ENCODE measurements at places on chromosomes 16 and 17. TPM values are rescaled to one million over a fixed set of nuclear protein-coding genes. Genes with fewer than 3 reads are reported as not detected.

ODF4 gene
- not detected for total RNA-seq

PIGQ gene
- total RNA-seq, result 88.0 TPM

AOC3 gene
- 0.38 TPM for total RNA-seq

PPL gene
- 2.0 TPM for total RNA-seq

APOBR gene
- total RNA-seq, result not detected

DYNLRB2 gene
- 1.3 TPM for total RNA-seq

TAT gene
- not detected for total RNA-seq

TBC1D26 gene
- total RNA-seq, result under 0.01 TPM

CD300E gene
- not detected for total RNA-seq

ABCA8 gene
- 0.38 TPM for total RNA-seq

IRF8 gene
- 0.49 TPM for total RNA-seq

RCVRN gene
- not detected for total RNA-seq

PROCA1 gene
- 1.6 TPM for total RNA-seq

KRTAP2-4 gene
- total RNA-seq, result not detected

CA7 gene
- total RNA-seq, result not detected

C16orf92 gene
- not detected for total RNA-seq

KCNH6 gene
- total RNA-seq, result not detected

HOXB2 gene
- 51.0 TPM for total RNA-seq

ITGAL gene
- total RNA-seq, result not detected

KREMEN2 gene
- 0.81 TPM for total RNA-seq

TMEM220 gene
- total RNA-seq, result 3.1 TPM

CCL4 gene
- not detected for total RNA-seq

SLFN12 gene
- 6.7 TPM for total RNA-seq

TEX19 gene
- total RNA-seq, result not detected

EFNB3 gene
- 3.8 TPM for total RNA-seq

PLXDC1 gene
- 0.38 TPM for total RNA-seq
